ENCODE measurements at places on chromosomes 4 and X.

- DNase-seq: no peak
Measured at GRCh38 chr4:129342819-129343408, 247.0 kb downstream of the C4orf33 start.

- DNase-seq: no peak
Measured at GRCh38 chrX:123590842-123591486, 141.9 kb downstream of the THOC2 start.

- DNase-seq: no peak
Measured at GRCh38 chrX:154329294-154329693, 33.7 kb downstream of the TKTL1 start.

DNA sequence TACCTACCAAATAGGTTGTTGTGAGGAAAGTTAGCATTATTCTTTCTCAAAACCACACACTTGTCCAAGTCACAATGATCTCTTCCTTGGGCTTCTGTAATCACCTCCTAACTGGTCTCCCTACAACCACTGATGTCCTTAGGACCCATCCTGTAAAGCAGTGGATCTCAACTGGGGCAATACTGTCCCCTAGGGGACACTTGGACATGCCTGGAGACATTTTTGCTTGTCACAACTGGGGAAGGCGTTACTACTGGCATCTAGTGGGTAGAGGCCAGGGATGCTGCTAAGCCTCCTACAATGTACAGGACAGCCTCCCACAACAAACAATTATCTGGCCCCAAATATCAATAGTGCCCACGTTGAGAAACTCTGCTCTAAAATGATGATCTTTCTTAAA lies 118.7 kb upstream of the AP1S2 start:
- DNase-seq: no peak

- no peak for DNase-seq
Measured at GRCh38 chrX:84710611-84711010, 208.4 kb upstream of the HDX start.

DNA sequence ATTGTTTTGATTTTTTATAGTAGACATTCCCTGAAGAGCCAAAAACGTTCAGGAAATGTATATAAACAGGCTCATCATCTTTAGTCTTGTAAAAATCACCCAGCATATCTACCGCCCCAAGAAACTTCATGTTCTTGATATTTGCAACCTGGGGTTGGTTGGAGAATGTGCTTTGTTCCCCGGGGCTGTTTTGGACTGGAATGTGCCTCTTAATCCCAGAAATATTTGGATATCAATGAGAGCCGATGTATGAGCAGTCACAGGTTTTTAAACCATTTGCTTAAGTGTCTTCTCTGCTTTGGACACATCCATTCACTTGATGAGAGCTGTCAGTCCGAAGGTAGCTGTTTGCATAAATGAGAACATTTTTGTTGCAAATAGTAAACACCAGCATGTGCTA lies 449.7 kb downstream of the PCDH7 start:
- DNase-seq: no peak

GRCh38 chr4:141686879-141687278 lies 50.5 kb downstream of the IL15 start:
- no peak for DNase-seq

GRCh38 chr4:76997077-76997476 lies 47.5 kb downstream of the SEPTIN11 start:
- no peak for DNase-seq

DNA sequence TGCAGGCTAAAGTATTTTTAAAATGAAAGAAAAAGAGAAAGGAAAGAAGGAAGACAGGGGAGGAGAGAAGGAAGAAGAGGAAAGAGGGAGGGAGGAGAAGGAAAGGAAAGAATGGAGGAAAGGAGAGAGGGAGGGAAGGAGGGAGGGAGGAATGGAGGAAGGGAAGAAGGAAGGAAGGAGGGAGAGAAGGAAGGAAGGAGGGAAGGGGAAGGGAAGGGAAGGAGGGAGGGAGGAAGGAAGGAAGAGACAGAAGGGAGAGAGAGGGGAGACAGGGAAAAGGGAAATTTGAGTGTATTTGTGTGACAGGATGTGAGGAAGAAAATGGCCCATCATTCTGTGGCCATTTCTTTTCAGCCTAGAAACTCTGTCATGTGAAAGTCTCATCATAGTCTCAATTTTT lies 14.9 kb upstream of the PLAC1 start:
- no peak for DNase-seq

- DNase-seq: no peak
Measured at GRCh38 chrX:133921764-133922389, 63.5 kb downstream of the GPC3 start.

DNA sequence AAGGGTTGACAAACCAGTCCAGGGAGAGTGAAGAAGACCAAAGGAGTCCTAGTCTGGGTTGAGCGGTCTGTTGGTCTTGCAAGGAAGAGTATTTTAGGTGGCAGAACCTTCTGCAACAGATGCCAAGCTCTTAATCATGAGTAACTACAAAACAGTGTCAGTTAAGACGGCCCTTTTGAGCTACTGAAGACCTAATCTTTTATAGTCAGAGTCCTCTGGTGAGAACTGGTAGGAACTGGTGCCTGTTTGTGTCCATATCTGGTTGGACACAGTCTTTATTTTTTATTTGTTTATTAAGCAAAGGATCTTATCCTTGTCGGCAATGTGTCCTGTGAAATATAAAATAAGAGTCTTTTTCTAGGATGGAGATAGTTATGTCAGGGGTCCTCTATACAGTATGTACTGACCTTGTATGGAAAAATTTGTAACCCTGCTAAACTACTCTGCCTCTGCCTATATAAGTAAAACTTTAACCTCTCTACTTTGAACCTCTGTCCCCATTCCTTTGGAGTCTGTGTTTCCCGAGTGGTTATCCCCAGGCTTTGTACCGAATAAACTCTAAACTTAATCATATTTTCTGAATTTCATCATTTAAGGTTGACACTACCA lies 47.1 kb downstream of the FAM13A start:
- DNase-seq: no peak

GRCh38 chrX:74383611-74384010 lies 37.7 kb upstream of the SLC16A2 start:
- no peak for DNase-seq

- DNase-seq: no peak
Measured at GRCh38 chrX:87582453-87582852, 64.9 kb downstream of the KLHL4 start.

DNA sequence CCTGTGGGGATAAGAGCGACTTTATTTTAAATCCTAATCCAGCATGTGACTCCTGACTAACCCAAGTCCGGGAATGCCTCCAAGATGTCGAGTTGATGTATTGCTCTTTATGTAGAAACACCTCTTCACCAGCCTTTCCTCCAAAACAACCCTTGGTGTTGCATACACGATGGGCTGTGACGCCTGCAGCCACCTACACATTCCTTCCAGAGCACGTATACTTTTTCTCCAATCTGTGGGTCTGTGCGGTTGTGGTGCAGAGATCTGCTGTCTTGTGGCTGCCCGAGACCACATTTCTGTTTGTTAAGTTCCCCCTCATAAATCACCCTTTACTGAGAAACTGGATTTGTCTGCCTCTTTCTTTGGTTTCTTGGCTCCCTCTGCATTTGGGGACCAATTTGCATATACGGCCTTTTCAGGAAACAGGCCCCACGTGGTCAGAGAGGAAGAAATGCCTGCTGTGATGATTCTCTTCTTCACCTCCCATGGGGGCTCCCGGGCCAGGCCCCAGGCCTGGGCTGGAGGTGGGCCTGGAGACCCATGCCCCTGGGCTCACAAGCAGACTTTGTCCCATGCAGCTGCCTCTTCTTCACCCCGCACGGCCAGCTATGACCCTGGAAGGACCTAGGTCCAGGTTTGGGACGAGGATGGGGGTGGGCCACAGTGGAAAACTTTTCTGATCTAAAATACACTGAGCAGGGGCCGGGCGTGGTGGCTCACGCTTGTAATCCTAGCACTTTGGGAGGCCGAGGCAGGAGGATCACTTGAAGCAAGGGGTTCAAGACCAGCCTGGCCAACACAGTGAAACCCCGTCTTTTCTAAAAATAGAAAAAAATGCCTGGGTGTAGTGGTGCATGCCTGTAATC lies 21.4 kb upstream of the AFAP1 start:
- no peak for DNase-seq

GRCh38 chr4:162350331-162350730 lies 186.5 kb upstream of the FSTL5 start:
- DNase-seq: no peak

GRCh38 chr4:146916479-146917076 lies 29.1 kb downstream of the TTC29 start:
- DNase-seq: no peak

DNA sequence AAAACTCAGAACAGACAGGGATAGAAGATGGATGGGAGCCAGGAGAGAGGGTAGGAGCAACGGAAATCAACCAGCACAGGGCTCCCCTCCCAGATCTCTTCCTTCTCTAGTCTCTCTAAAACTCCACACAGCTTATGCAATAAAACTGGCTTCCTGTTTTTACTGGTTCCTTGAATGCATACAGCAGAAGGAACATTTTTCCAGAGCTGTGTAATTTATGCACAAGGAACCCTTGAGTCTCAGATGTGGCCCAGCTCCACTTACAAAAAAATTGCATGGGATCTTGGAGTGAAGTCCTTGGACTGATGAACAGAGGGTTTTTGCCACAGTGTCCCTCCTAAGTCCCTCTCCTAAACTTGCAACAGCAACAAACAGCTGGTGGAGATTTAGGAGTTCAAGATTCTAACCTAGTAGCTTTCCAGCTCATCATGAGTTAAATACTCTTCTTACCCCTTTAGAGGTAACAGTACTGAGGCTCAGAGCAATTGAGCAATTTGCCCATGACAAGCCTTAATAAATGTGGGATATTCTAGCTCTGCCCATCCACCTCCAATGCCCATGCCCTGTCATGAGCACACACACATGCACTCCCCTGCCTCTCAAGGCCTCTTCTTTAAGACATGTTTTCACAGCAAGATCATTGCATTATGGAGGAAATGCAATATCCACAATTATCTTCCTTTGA lies 18.4 kb upstream of the CC2D2A start:
- no peak for DNase-seq

GRCh38 chr4:3829956-3830773 lies 64.0 kb downstream of the ADRA2C start:
- DNase-seq: peak; percentile 59

DNA sequence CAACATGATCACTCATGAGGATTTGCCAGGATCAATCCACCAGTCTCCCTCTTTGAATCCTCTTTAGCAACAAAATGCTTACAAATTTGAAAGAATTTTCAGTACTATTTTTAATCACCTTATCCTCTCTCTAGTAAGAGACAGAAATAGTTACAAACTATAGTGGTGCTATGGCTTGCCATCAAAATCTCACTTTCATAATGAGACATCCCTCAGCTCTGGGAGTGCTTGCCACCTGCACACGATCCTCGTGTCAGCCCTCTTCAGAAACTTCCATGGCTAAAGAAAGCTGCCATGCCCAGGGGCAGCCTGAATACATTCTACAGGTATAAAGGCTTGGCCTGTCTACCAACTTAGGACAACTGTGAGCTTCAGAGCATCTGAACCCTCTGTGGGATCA lies 5.1 kb upstream of the DHX15 start:
- no peak for DNase-seq

GRCh38 chr4:104446431-104447278 lies 48.0 kb downstream of the CXXC4 start:
- no peak for DNase-seq

DNA sequence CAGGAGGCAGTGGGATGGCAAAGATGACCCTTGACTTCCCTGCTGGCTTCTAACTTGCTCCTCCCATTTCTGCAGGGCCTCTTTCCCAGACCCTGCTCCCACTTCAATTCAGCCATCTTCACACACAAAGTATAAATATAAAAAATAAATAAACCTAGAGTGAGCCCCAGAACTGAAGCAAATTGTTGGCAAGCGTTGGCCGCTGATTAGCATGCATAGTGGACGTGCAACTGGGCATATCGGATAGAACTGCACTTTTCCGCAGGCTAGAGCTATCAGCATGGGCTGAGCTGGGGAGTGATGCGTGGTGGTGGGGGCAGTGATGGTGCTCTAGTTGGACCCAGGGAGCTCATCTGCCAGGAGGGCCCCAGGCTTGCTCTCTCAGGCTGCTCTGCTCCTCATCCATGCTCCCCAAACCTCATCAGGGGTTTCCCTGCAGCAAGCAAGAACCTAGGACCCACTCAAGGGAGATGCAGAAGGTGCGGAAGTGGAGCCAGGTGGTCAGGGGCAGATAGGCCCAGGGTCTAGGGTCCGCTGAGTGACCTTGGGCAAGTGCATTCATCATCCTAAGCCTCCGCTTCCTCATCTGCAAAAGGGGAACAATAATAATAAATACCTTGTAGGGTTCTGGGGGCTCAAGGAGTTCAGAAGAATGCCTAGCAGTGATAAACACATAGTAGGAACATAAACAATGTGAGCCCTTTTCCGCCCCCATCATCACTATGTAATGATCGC lies 146.8 kb upstream of the PJA1 start:
- DNase-seq: no peak

DNA sequence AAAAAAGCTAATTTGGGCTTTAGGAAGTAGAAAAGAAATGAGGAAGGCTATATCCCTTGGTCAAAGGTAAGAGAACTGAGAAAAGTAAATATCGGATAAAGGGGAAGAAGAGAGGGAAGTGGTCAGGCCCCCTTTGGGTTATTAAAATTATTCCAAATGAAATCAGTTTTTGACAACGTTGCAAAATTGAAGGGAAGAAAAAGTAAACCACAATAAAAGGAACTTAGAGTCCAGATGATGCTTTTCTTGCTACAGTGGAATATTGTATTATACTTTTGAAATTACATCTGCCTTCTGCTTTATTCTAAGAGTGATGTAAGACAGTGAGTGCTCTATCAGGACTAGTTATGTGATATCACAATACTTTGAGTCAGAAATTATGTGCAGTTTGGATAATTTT lies 59.4 kb upstream of the RBPJ start:
- DNase-seq: no peak

DNA sequence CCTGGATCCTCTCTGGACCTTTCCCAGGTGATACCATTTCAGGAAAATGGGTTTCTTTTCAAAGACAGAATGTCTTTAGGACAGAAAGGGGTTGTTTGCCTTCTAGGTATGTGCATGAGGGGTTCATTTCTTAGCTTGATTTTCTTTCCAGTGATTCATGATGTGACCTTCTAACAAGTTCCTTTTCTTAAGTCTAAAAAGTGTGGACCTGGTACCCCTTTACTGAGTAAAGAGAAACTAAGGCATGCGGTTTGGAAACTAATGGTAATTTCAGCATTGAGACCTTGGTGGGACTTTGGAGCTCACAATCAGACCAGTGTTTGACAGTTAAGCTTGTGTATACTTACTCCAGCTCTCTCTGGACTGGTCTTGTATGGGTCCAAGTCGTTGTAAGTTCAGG lies 8.7 kb downstream of the ENOPH1 start:
- no peak for DNase-seq

- no peak for DNase-seq
Measured at GRCh38 chrX:103722505-103722904, 11.8 kb downstream of the TMEM31 start.

- peak; percentile 82 for DNase-seq
Measured at GRCh38 chr4:105895583-105896460, 551 bp downstream of the NPNT start.

All from chondrocyte (in vitro differentiated cells).